Activated CD4-positive, alpha-beta T cell treated with anti-CD3 and anti-CD28 coated beads, Interleukin-10, Interleukin-2, amounts not matched to agents 100 ng/mL and 50 ng/mL, durations not matched to agents 16 hours and 8 hours (primary cell): ENCODE measurements at places on chromosomes 4 and X.
A peak's percentile ranks its signal among the peaks of the same experiment; 100 is the strongest.

GRCh38 chrX:16155581-16156096, 11.6 kb upstream of the MAGEB17 start:
- no peak for DNase-seq

GRCh38 chr4:1449475-1449832, 43.2 kb upstream of the NKX1-1 start:
- no peak for DNase-seq

DNA sequence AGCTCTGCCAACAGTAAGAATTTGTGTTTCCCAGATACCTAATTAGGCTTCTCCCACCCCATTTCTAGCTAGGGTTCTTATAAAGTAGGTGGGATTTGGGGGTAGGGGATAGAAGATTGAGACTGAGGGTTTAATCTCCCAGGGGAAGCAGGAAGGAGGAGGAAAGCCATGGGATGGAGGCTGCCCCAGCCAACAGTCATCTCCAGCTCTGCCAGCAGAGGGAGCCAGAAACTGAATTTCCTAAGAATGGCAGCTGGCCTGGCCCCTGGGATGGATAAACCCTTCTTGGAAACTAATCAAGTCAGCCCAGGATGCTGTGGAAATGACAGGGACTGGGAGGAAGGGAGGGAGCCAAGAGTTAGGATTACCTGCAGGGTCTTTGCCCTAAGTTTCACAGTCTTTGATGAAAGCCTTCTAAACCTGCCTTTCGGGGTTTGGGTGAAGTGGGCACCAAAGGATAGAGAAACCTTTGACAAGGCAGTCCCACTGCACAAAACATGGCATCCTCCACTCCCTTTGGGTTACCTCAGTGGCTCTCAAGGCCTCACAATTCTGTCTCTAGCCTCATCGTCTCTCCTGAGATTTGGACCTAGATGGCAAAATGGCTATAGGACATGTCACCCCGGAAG, 6.7 kb upstream of the ERCC6L start:
- DNase-seq, result peak; percentile 56

- DNase-seq, result no peak
Measured at GRCh38 chr4:179695175-179695574, 2252.9 kb upstream of the AGA start.

DNA sequence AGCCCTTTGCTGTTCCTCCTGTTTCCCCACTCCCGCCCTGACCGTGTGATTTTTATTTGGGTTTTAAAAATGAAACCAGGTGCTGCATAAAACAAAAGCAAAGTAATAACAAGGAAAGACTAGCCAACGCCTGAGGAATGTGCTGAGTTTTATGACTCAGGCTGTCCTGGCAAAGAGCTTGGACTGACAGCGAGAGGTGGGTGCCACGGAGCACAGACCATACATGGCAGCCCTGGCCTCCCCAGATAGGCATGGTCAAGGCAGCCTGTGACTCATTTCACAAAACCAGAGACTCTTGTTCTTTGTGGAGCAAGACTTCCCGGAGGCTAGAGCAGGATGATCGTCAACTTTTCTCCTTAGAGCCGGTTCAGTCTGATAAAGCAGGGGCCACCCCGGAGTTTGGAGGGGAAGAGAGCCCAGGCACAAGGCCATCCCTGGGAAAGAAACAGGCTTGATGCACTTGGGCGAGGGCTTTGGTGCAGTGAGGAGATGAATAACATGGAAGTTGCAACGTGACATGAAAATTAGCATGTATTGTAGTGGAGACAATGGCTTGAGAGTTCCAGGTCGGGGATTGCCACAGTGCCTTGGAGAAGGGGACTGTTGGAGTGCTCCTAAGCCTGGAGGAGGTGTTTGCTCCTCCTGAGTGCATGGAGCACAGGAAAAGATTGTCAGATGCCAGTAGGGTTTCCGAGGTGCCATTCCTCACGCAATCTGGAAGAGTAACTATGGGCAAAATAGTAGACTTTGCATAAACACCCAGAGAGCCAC, 54.8 kb downstream of the C4orf51 start:
- peak; percentile 79 for DNase-seq

- DNase-seq, result no peak
Measured at GRCh38 chr4:62210486-62210885, 1010.4 kb downstream of the ADGRL3 start.

DNA sequence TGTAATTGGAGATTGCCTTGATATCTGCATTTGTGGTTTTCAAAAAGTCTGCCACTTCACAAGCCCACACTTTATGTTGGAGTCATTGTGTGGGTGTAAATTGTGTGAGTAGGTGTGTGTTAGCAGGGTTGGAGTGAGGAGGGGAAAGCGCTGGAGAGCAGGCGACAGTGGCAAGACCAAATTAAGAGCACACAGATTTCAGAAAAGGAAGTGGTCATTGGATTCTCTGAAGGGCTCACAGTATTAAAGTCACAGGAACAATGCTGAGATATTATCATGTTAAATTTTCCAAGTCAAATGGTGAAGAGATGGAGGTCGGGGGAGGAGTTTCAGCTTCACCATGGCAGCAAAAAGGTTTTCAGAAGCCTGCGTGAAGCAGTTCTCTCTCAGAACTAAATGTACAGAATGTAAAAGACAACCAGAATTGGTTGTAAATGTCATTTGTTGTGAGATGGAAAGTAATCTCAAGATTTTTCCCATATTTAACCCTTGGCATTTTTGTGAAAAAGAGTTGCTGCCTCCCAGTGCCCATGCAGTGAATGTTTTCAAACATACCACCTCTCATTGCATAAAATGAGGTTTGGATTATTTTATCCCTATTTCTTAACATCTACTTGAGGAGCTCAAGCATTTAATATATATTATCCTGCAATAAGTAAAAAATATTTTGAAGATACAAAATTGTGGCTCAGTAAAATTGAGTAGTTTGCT, 265.9 kb downstream of the ZNF674 start:
- DNase-seq, result peak; percentile 59

GRCh38 chr4:118367361-118367760, 14.6 kb upstream of the PRSS12 start:
- DNase-seq, result no peak
